Effector memory CD8-positive, alpha-beta T cell (primary cell): ENCODE measurements at places on chromosomes 4 and X.

DNA sequence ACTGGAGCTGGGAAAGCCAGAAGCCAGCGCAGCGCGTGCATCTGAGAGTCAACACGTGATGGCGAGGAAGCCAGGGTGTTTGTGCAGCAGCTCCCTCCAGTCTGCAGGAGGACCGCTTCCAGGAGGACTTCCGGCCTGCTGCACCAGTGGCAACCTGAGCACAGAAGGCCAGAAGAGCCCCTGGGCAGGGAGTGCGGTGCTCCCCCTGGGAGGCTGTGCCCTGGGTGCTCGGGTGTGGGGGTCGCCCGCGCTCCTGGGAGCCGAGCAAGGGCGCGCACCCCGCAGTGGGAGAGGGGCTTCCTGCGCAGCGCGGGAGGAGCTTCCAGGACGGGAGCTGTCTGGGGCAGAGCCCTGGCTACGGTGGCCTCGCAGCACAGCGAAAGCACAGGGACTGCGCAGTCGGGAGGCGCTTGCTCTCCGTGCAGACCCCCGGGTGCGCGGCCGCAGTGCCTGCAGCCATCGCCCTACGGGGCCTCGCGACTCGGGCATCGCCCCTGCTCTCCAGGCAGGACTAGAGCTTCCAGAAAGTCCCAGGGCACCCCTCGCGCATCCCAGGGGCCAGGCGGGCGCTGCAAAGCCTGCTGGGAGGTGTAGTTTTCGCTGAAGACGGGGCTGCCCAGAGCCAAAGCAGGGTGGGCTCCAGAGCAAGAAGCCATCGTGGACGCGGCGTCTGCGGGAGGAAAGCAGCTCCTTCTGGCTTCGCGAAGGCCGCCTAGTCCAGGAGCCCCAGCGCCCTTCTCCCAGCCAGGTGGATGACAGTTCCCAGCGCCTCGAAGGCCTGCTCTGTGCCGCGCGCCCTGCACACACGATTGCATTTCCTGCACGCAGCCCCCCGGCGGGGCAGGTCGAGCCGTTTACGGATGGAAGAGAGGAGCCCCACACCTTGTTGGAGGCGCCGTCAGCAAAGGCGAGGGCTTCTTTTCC, 24.1 kb upstream of the WFS1 start:
- peaks cover 9% of the 10 kb centered on the region for H3K4me1 ChIP-seq
- peaks cover 90% of the 10 kb centered on the region for H3K27me3 ChIP-seq
- peaks cover 7% of the 10 kb centered on the region for H3K36me3 ChIP-seq
- H3K4me3 ChIP-seq = no peak overlapping the region
- H3K27ac ChIP-seq = no peak overlapping the region

GRCh38 chr4:85569730-85570299, 94.9 kb downstream of the ARHGAP24 start:
- no peak overlapping the region for H3K4me3 ChIP-seq
- DNase-seq = no peak
- no peak overlapping the region for H3K27ac ChIP-seq
- no peaks in the 10 kb centered on the region for H3K4me1 ChIP-seq
- H3K27me3 ChIP-seq = no peaks in the 10 kb centered on the region

DNA sequence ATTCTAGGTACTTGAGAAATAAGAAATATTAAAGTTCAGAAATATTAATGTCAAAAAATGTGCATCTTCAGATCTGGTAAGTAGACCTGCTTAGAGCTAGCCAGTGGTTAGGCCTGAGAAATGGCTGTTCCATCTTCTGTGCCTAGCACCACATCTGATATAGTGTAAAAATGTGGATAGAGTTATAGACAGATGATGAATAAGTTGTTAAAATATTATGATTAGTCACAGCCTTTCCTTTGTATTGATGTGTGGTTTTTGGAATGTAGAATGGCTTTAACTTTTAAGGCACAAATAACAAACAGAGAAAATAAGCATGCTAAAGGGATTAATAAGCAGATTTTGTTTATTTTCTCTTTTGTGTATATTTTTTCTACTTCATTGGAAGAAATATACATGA, 133.5 kb upstream of the NUDT6 start:
- no peaks in the 10 kb centered on the region for H3K4me1 ChIP-seq
- no peak for DNase-seq
- H3K4me3 ChIP-seq = no peak overlapping the region
- no peaks in the 10 kb centered on the region for H3K27me3 ChIP-seq
- no peak overlapping the region for H3K27ac ChIP-seq
- peaks cover 5% of the 10 kb centered on the region for H3K36me3 ChIP-seq

GRCh38 chr4:123495530-123495929, 98.9 kb downstream of the SPRY1 start:
- H3K4me1 ChIP-seq = no peaks in the 10 kb centered on the region
- H3K4me3 ChIP-seq = no peak overlapping the region
- H3K36me3 ChIP-seq = no peaks in the 10 kb centered on the region
- H3K27me3 ChIP-seq = peaks cover 13% of the 10 kb centered on the region

DNA sequence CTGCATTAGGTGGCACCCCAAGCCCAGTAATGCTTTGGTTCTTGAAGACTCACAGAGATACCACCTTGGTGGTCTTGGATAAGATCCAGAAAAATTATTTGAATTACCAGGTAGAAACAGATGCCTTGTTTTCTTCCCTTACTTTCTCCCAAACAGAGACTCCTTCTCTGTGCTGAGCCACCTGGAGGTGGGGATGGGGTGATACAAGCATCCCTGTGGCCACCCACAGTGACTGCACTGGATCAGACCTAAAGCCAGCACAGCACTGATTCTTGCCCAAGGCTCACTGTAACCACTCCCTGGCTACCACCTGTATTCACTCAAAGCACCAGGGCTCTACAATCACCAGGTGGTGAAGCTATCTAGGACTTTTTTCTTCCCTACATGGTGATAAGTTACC, 156.8 kb downstream of the TEX13A start:
- H3K27me3 ChIP-seq = no peaks in the 10 kb centered on the region
- DNase-seq = no peak
- H3K4me1 ChIP-seq = no peaks in the 10 kb centered on the region
- H3K27ac ChIP-seq = no peak overlapping the region
- no peak overlapping the region for H3K4me3 ChIP-seq

GRCh38 chrX:66022632-66023384, 17.1 kb downstream of the VSIG4 start:
- H3K27me3 ChIP-seq = no peaks in the 10 kb centered on the region
- no peak overlapping the region for H3K27ac ChIP-seq
- H3K4me3 ChIP-seq = no peak overlapping the region
- H3K4me1 ChIP-seq = peaks cover 21% of the 10 kb centered on the region

GRCh38 chr4:55029821-55030503, 95.4 kb downstream of the KDR start:
- H3K36me3 ChIP-seq = no peaks in the 10 kb centered on the region
- no peaks in the 10 kb centered on the region for H3K4me1 ChIP-seq
- no peak overlapping the region for H3K27ac ChIP-seq
